HEK293T (cell line): ENCODE measurements at places on chromosomes 2 and 18.

- no peak for DNase-seq
Measured at GRCh38 chr2:70920367-70920715, 15.4 kb upstream of the ATP6V1B1 start.

- DNase-seq, result no peak
Measured at GRCh38 chr2:37706334-37707183, 35.1 kb upstream of the CDC42EP3 start.

DNA sequence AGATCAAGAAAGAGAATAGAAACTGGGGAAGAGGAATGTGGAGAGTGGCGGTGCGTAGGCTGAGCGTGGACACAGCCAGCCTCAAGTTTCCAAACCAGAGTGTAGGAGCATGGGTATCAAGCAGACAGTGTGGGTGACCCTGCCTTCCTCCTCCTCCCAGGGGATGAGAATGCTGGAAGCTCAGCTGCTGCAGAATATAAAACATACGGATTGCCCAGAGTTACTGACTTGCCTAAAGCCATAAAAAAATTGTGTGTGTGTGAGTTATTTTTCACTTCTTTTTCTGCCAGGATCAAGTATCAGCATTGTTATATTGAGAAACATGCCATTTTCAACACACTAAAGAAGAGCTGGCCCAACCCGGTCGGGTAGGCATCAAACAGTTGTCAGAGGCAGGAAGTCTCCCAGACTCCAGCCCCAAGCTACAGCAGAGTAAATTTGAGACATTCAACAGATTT is 333.3 kb upstream of the ACVR2A start:
- DNase-seq, result no peak

- DNase-seq, result peak; percentile 78
Measured at GRCh38 chr2:240913810-240914644, 7.9 kb downstream of the CROCC2 start.

GRCh38 chr2:208392300-208392699 is 14.3 kb upstream of the PTH2R start:
- no peak for DNase-seq

- DNase-seq, result no peak
Measured at GRCh38 chr2:85162746-85163301, 29.6 kb downstream of the TCF7L1 start.

DNA sequence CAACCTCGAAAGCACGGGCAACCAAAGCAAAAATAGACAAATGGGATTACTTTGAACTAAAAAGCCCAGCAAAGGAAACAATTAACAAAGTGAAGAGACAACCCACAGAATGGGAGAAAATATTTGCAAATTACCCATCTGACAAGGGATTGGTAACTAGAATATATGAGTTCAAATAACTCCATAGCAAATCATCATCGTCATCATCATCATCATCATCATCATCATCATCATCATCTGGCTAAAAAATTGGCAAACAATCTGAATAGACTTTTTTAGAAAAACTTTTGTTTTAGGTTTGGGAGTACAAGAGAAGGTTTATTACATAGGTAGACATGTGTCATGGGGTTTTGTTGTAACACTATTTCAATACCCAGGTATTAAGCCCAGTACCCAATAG is 1239.3 kb upstream of the FAM98A start:
- DNase-seq, result no peak

DNA sequence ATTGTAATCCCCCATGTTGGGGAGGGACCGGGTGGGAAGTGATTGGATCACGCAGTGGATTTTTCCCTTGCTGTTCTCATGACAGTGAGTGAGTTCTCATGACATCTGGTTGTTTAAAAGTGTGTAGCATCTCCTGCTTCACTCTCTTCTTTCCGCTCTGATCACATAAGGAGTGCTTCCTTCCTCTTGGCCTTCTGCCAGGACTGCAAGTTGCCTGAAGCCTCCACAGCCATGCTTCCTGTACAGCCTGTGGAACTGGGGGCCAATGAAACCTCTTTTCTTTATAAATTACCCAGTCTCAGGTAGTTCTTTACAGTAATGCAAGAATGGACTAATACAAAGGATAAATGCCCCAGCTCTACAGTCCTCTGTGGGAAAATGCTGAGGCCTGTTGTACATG is 437.5 kb upstream of the NXPH2 start:
- DNase-seq, result no peak

DNA sequence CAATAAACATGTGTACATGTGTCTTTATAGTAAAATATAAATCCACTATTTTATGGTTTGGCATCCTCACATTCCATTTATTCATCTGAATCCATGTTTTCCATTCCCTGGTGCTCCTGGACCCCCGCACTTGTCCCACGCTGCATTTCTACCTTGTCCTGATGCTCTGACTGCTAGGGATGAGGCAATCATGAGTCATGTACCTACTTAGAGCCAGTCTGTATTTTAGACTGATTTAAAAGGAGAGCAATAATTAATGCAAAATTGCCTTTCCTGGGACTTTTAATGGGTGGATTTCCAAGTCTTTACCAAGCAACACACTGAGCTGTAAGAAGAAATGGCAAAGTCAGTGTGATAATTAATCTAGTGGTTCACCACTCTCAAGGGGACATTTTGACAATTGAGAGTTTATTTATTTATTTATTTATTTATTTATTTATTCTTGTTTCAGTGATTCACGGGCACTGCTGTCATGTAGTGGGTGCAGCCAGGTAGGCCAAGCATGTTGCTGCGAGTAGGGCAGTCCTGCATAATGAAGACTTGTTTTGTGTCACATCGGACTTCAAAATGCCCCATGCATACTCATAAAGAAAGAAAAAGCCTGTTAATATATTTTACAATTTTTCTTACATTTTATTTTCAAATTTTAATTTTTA is 419.3 kb upstream of the VWC2L start:
- no peak for DNase-seq

GRCh38 chr18:56246916-56247315 is 391.5 kb downstream of the TXNL1 start:
- DNase-seq, result no peak

GRCh38 chr18:35136885-35137284 is 95.7 kb downstream of the MAPRE2 start:
- no peak for DNase-seq

DNA sequence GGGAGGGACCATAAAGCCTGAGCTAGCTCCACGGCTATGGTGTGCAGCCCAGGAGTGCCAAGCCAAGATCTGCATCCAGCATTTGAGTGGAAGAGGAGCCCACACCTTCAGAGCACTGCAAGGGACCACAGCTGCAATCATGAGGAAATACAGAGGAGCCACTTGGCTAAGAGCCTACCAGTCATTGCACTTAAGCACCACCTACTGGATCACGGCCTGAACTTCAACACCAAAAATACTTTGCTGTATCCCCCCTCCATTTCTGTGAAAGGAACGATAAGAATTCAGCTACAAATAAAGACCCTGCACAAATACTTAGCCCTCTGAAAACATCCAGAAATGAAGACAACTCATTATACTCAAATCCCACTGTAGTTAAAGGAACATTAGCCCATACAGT is 545.3 kb downstream of the TSN start:
- DNase-seq, result no peak

DNA sequence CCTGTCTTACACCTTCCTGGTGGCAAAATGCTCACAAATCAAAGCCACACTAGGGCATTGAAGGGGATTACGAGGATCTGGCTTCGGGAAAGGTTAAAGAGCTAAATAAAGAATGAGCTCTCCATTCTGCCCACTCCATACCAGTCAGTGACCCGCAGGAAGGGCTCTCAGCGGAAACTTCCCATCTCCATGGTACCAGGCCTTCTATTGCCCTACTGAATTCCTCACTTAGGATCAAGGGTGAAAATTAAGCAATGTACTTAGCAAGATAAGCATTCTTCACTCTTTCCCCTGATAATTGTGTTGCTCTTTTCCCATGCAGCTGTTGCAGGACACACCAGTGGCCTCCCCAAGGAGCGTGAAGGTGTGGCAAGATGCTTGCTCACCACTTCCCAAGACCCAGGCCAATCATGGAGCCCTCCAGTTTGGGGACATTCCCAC is 75.6 kb upstream of the TTC39C start:
- DNase-seq, result no peak

DNA sequence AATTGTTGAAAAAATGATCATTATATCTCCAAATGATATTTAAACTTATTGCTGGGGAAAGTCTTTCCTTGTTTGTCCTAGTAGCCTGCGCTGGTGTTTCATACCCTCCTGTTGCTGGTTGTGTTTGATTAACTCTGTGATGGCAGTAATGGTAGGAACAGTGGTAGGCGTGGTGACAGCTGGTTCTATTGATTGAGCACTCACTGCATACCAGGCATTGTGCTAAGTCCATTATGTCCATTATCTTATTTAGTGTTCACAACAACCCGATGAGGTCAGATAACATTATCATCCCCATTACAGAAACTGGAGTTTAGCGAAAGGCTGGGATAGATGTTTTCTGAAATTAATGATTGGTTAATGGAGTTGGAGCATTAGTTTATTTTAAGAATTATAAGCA is 77.8 kb upstream of the STON1 start:
- no peak for DNase-seq

DNA sequence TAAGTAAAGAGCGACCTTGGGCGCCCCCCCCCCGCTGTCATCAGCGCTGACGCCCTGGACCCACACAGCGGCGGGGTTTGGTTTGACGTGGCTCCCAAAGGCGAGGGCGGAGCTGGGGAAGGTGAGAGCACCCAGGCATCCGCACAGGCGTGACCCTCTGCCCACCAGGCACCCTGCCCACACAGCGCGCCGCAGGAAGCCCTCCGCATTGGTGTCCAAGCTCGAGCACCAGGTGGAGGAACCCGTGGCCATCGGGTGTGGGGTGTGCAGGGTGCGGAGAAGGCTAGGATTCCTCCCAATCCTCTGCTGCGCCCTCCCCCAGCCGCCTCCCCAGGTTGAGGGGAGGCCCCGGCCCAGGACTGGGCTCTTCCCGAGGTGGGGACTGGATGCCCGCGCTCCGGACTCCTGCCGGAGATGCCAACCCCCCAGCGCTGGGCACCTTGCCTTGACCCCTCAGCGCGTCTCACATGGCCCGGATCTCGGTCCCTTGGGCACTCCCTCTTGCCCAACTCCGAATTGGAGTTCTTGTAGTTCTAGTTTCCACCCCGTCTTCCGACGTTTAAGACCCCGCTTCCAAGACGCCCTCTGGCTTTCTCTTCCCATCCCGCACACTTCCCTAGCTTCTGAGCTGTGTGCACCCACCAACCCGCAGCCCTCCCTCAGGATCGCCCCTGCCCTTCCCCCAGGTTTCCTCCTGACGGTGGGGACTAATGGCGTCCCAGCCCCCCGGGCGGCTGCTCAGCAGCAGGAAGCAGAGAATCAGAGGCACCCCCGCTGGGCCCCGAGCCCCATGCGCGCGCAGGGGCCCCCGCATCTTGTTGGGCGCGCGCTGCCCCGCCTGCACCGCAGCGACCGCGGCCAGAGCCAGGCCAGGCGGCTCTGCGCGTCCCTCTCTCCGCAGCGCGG is 25.9 kb upstream of the RESP18 start:
- DNase-seq, result no peak

DNA sequence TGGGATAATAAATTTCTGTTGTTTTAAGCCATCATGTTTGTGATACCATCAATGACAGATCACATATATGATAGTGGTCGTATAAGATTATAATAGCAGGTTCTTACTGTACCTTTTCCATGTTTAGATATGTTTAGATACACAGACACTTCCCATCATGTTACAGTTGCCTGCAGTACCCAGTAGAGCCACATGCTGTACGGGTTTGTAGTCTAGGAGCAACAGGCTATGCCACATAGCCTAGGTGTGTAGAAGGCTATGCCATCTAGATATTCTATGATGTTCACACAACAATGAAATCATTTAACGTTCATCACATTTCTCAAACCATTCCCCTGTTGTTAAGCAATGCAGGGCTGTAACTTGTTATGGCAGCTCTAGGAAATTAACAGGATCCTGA is 132.9 kb upstream of the SH3BP4 start:
- no peak for DNase-seq

GRCh38 chr2:88596141-88596830 is 31.0 kb downstream of the EIF2AK3 start:
- no peak for DNase-seq

GRCh38 chr18:25349131-25349925 is 2.6 kb downstream of the ZNF521 start:
- peak; percentile 45 for DNase-seq

DNA sequence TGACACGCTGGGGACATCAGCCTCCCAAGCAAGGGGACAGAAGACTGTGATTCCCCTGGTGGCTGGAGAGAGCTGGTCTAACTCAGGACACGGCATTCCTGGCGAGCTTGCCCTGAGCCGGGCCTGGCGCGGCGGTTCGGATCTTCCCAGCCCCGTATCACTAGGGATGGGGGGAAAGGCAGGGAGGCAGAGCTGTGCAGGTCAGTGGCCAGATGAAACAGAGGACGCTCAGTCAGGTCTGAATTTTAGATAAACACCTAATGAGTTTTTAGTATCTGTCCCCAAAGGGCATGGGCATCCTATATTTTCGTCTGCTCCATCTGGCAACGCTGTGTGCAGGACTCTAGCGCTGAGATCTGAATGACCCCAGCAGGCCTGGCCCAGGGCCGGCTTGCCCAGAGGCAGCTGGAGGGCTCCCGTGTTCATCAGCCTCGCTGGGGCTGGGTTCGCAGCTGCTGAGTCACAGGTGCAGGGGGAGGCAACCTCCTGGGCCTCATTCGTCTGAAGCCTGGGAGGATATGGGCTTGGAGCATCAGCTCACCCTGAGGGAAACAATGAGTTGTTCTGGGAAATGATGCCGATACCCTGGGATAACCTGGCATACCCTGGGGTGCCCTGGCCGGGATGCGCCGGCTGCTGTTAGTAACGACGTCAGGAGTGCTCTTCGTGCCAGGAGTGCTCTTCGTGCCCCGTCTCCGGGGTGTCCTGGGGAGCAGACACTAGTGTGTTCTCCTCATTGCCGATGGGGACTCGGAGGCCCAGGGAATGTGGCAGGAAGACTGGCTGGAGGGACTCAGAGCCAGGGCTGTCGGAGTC is 48.1 kb upstream of the HPCAL1 start:
- no peak for DNase-seq

DNA sequence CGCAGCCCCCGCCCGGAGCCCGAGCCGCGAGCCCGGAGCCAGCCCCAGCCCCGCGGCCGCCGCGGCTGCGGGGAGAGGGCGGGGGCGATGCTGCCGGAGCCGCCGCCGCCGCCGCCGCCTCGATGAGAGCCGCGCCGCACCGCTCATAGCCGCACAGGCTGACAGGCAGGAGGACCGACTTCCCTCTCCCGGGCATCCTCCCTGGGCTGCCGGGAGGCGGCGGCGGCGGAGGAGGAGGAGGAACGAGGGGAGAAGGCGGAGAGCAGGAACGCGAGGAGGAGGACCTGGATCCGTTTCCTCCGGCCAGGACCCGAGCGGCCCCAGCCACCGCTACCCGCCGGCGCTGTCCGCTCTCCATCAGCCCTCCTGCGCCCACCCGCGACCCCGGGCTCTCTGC is 370 bp downstream of the KLHL29 start:
- DNase-seq, result peak; percentile 45
